IMR-90 (cell line): ENCODE measurements at places on chromosomes 6 and 20. TPM values are rescaled to one million over a fixed set of nuclear protein-coding genes. Genes with fewer than 3 reads are reported as not detected.

Gene IYD
- polyA plus RNA-seq: not detected in 2 replicates

Gene ADAM33
- 1.6 and 1.7 TPM in 2 replicates for polyA plus RNA-seq

Gene FERMT1
- 1.8 and 2.4 TPM in 2 replicates for polyA plus RNA-seq

Gene DEFB132
- polyA plus RNA-seq: not detected in 2 replicates

Gene ZNF341
- 3.4 TPM in 2 replicates for polyA plus RNA-seq

Gene KIF6
- polyA plus RNA-seq: 0.09 and 0.10 TPM in 2 replicates
